Breast epithelium (tissue), 4 donors: ENCODE measurements at places on chromosomes 2 and 18. TPM values are rescaled to one million over a fixed set of nuclear protein-coding genes. Genes with fewer than 3 reads are reported as not detected.

DNA sequence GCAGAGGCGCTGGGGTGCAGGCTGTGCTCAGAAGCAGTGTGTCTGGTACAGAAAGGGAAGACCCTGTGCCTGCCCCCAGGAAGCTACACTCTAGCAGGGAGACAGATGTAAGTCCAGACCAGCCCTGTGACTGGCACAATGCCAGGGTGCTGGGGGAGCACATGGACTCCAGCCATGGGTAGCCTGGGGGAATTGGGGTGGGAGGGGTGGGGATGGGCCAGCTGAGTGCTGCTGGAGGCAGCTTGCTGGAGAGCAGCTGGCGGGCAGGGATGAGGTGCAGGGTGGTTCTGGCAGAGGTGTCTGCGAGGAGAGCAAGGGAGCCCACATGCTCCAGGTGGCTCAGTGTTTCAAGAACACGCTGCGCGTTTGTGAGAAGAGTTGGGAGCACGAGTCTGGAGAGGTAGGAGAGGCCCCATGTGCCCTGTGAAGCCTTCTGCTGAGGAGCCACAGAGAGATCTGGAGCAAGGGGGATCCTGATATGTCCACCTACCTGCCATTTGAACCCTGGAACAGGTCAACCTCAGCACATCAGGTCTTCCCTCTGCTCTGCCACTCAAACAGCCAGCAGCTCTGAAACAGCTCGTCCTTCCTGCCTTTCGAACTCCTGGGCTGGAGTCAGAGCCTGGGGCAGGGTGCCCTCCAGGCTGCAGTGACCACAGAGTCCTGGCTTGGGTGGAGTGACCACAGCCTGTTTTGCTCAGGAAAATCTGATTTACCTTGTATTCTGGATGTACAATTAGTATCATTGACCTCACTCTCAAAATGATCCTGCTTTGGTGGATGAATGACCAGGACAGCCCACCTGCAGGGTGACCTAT, 15.1 kb downstream of the ALLC start:
- no peak for DNase-seq

- no peak for DNase-seq
Measured at GRCh38 chr2:206570199-206570598, 72.1 kb upstream of the FAM237A start.

The HOXD9 gene
- 2.4 TPM for total RNA-seq

The POTEC gene
- total RNA-seq = 4.9 TPM

The FBLN7 gene
- total RNA-seq = 9.2 TPM

- DNase-seq = no peak
Measured at GRCh38 chr18:75691483-75691882, 264.0 kb upstream of the SMIM21 start.

The RTP5 gene
- total RNA-seq = not detected

GRCh38 chr2:72415241-72415661, 267.6 kb upstream of the CYP26B1 start:
- DNase-seq = no peak

- DNase-seq = no peak
Measured at GRCh38 chr2:98911376-98912154, 24.5 kb downstream of the CRACDL start.
